ENCODE measurements at places on chromosomes 2 and 18.

DNA sequence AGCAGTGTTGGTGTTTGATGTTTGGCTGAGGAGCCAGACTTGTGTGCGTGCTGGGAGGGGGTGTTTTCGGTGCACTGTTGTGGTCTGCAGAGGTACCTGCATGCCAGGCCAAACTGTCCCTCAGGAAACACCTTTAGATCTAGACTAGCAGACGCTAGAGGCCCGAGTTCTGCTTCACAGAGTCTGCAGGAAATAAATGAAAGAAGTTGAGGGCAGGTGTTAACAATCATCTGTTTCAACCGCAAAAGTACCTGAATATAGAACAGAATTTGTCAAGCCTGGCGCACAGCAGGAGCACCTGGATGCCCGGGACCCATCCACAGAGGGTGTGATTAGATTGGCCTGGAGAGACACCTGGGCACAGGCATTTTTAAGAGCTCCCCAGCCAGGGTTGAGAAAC is 40.5 kb upstream of the REL start:
- DNase-seq: no peak

DNA sequence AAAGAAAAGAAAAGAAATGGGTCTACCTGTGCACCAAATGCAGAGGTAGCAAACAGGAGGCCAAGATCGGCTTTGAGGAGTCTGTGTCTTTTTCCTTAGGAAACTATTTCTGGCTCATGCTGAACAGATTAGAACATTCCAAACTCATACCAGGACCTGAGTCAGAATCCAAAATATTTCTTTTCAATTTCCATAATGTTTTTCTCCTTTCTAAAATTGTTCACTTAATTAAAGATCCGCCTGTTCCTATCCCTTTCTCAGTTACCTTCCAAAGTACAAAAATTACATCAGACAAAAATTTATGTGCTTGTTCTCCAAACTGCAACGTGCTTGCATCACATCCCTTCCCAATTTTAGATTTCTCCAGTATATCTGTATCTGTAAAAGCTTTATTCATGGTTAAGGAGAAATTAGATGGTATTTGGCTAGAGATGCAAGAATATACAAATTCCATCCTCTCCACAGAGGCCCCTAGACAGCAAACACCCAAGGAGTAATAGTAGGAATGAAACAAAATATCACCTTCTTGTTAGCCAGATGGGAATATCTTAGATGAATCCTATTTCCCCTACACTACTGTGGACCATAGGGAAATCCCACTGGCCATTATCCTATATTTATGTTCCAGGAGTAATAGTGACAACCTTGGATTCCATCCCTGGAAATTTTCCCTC is 130.6 kb downstream of the LNPK start:
- no peak for DNase-seq

DNA sequence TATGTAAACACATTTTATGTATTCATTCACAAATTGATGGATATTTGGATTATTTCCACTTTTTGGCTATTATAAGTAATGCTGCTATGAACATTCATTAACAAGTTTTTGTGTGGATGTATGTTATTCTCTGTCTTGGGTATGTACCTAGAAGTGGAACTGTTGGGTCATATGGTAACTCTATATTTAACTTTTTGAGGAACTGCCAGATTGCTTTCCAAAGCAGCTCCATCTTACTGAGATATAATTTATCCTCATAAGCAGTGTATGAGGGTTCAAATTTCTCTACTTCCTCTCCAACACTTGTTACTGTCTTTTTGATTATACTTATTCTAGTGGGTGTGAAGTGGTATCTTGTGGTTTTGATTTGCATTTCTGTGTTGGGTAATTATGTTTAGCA is 7.1 kb upstream of the EML6 start:
- DNase-seq: no peak

GRCh38 chr2:148926291-148926961 is 51.4 kb downstream of the KIF5C start:
- peak; percentile 38 for DNase-seq

DNA sequence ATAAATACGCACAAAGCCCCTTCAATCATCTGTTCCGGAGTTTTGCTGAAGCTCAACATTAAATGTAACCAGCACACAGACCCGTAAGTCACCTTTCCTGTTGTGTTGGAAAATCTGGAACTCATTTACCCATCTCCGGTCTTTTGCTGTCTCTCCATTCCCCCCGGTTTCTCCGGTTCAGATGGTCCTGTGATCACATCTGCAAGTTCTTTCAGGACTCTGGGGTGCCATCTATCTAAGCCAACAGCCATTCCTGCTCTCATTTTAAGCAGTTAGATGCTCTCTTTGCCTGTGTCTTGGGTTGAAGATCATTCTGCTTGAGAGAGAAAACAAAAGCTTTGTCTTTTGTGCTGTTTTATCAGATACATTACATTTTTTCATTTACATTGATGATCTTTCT is 91.7 kb upstream of the TGIF1 start:
- DNase-seq: no peak

DNA sequence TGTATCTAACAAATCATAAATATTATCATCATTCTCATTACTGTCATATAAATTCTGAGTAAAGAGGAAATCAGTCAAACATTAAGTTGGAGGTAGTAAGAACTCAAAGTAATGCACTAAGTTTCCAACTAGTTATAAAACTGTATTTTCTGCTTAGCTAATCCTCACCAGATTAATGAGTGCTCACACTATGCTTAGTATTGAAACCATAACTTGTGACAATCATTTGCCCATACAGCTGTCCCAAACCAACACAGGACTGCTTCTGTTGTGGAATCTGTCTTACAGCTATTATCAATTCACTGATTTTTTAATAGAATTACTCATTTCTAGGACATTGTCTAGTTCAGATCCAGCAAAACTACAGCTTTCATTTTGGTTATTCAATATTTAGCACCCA is 41.5 kb upstream of the TANK start:
- DNase-seq: no peak

- DNase-seq: no peak
Observed at GRCh38 chr2:172248381-172248780, 145.7 kb upstream of the DLX2 start.

Data from stimulated activated CD4-positive, alpha-beta T cell treated with anti-CD3 and anti-CD28 coated beads, Interleukin-15, amount 100 ng/mL, for 1 hour (primary cell).